ENCODE measurements at places on chromosomes 4 and X.
A peak's percentile ranks its signal among the peaks of the same experiment; 100 is the strongest.

- no peak for DNase-seq
Observed at GRCh38 chr4:92658318-92658717, 354.6 kb downstream of the GRID2 start.

- DNase-seq, result no peak
Observed at GRCh38 chrX:73262991-73263390, 48.3 kb upstream of the NAP1L2 start.

DNA sequence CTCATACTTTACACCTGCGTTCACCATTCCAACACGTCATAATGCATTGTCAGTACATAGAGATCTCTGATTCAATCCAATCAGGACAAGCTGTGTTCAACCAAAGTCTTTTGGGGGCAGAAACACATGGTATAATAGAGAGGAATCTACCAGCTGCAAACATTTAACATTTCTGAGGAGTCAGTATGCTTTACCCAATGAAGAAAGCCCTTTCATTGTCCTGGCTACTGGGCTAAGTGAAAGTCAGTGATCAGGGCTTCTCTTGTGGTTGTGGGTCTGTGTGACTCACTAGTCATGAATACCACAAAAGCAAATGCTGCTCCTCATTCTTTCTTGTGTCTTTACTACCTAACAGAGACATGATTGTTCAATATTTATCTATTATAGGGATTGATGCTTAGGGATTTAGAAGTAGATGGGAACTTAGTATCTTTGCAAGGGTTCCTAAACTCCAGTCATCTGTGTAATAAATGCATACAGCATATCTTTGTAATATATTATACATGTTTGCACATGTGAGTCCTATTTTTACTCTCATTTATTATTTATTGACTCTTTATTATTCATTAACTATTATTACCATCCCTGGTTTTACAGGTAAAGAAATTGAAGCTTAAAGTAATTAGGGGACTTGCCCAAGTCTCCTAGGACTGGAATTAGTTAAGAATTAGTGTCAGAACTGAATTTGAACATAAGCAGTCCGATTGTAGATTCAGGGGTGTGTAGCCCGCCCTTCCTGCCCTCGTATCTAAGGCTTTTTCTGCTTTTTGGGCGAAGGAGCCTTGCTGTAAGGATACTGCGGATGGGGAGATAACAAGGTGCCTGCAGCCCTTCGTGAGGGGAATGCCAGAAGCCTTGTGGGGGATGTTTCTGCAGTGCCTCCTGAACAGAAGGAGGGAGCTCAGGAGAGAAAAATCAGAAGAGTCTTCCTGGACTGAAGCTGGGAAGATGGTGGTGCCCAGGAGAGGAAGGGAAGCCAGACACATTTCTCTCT is 353.1 kb upstream of the BOD1L1 start:
- DNase-seq, result peak; percentile 79

DNA sequence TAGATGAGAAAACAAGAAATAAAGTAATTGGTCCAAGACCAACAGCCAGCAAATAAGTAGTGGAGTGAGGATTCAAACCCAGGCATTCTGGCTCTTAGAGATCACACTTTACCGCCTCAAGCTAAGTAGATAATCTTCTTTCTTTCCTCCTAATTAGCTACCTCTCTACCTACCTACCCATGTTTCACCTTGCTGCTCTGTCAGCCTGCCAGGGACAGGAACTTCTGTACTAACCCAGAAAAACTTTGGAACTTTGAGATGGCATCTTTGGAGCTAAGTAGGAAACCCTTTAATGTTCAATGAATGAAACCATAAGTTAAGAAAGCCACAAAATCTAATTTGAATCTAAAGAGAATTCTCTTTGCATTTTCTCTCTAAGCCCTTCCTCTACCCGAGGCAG is 145.2 kb downstream of the CHRNA9 start:
- no peak for DNase-seq

GRCh38 chrX:71910986-71911730 is 513 bp downstream of the NHSL2 start:
- no peak for DNase-seq

DNA sequence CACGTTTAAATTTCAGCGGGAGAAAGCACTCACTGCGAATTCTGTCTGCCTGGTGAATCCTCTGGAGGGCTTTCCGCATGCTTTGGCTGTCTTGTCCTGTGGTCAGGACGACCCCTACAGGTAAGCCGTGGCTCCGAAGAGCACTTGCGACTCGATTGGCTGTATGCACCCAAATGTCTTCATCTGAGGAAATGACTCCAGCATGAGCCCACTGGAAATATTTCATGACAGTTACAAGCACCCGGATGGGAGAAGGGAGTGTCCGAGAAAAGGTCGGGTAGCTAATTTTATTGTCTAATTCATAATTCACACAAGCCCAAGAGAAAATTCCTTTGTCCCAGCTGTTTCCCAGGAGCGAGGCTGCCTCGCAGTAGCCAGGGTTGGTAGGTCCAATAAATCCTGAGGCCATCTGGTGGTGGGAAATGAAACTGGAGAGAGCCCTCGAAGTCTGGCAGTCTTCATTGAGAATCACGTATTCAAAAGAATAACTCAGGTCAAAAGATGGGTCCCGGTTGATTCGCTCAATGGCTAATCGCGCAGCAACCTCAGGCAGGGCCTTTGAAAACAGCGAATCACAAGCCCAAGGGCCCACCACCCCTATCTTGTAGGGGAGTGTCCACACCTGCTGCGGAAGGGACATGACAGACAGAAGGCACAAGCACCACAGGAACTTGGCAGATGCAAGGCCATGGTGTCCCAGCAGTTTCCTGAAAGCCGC is 6.6 kb downstream of the GUCY2F start:
- peak; percentile 2 for DNase-seq

DNA sequence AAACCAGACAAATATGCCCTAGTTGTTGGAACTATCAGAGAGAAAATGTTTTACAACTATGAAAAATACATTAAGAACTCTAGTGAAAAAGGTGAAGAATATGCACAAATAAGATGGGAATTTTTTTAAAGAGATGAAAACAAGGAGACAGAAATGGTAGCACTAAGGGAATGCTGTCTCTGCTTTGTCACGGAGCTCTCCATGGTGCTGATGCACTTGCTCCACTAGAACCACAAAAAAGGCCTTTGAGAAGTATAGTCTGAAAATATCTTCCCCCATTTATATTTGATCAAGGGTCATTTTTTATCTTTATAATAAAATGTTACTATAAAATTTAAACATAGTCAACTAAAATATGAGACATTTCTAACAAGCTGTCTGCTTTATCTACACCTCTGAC is 1655.5 kb upstream of the AGA start:
- DNase-seq, result peak; percentile 49

DNA sequence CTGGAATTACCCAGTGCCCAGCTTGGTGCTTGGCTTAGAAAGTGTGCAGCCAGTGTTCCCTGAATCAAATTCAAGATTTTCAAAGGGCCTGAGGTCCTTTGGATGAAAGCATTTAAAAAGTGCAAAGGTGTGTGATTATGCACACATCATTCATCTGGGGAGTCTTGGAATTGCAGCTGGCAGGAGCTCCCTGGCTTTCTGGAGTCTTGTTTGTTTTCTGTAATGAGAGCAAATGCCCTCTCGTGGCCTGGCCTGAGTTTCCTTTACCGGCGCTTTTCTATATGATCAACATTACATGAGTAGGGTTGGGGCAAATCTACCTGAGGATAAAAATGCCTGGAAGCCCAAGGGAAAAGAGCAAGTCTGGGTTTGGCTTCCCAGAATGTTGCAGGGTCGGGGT is 24.6 kb upstream of the SORCS2 start:
- DNase-seq, result no peak

GRCh38 chrX:100645106-100645505 is 1.1 kb downstream of the SRPX2 start:
- no peak for DNase-seq

DNA sequence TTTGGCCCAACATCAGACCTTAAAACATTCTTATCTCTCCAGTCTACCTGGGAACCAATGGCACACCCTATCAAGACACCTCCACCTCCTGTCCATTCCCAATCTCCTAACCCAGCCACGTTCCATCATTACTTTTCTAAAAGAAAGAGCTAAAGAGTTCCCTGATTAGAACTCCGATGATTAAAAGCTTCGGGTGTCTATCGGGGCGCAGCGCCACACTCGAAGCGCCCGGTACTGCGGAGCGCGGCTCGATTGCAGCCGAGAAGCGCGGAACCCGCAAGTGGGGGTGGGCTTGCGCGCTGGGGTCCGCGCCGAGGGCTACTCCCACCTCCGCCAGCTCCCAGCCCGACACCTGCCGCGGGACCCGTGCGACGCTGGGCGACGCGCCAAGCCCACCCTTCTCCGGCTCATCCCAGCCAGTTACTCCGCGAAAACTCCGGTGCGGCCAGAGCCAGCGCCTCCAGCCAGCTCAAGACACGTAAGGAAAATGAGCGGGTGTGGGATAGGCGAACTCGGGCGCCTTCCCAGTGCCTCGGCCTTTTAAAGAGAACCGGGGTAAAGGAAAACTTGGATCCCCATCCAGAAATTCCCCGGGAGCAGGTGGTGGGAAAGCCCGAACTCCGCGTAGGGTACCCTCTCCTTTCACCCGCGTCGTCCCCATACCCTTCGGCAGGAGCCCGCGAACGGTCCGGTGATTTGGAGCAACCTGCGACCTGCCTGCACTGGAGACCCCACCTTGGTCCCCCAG is 593 bp downstream of the NPY1R start:
- no peak for DNase-seq

- peak; percentile 77 for DNase-seq
Observed at GRCh38 chr4:138910914-138911336, 104.7 kb upstream of the NOCT start.

Data from A172 (cell line).